Stimulated activated naive CD4-positive, alpha-beta T cell (primary cell): ENCODE measurements at places on chromosomes 13 and 19.

DNA sequence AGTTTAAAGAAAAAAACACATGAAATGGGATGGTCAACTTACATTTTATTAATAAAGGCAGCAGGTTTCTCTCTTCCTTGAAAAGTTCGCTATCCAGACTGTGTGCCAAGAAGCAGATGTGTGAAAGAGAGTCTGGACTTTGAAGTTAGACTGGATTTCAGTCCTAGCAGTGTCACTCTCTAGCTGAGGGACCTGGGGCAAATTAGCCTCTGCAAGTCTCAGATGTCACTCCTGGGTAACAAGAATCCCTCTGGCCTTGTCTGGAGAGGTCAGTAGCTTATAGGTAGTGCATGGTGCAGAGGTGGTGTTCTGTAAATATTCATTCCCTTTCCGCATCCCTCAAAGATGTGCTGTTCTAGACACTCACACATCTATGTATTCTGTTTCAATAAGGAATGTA is 187.6 kb upstream of the RNF113B start:
- DNase-seq: no peak

GRCh38 chr13:33213797-33214196 is 71.8 kb downstream of the STARD13 start:
- no peak for DNase-seq

- no peak for DNase-seq
Observed at GRCh38 chr19:44792281-44792680, 14.6 kb downstream of the CBLC start.

- DNase-seq: no peak
Observed at GRCh38 chr13:46639033-46639981, 86.3 kb downstream of the LRCH1 start.

DNA sequence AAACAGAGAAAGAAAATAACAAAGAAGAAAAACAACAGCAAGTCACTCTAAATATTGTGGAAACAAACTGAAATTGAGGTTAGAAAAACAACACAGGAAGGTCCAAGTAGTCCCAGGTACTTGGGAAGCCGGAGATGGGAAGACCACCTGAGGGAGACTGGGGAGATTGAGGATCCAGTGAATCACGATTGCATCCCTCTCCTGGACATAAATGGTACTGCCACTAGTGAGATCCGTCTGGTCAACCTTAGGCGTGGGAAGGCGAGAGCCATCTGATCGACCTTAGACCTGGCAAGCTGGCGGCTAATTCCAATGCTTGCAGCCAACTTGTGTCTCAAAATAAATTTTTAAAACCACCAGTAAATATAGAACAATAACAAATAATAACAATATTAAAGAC is 81.9 kb downstream of the ZNF726 start:
- no peak for DNase-seq

DNA sequence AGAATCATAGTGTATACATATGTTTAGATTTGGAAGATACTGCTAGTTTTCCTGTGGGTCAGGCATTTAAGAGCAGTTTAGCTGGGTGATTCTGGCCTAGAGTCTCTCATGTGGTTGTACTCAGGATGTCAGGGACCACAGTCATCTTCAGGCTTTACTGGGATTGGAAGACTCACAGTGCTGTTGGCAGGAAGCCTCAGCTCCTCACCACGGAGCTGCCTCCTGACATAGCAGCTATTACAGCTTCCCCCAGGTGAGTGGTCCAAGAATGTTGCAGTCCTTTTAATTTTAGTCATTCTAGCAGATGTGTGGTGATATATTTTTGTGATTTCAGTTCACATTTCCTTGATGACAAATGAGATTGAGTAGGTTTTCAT is 16.9 kb upstream of the GPR18 start:
- DNase-seq: no peak
